ENCODE measurements at places on chromosomes 16 and 17.

DNA sequence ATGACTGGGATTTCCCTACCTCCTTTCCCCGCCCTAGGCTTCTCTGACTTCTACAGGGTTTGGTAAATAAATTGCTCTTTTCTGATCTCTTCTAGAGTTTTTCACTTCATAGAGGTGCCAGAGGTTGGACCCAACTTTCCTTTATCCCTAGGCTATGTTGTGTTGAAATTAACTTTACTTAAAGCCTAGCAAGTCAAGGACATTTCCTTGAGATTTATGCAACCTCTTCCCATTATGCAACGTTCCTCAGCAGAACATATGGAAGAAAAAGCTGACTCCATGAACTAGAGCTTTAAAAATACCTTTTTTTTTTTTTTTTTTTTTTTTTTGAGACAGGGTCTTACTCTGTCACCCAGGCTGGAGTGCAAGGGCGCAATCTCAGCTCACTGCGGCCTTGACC, 15.5 kb downstream of the MPO start:
- no peaks in the 10 kb centered on the region for H3K36me3 ChIP-seq
- peaks cover 62% of the 10 kb centered on the region for H3K27me3 ChIP-seq
- DNase-seq, result no peak
- H3K4me3 ChIP-seq, result no peak overlapping the region
- no peaks in the 10 kb centered on the region for H3K4me1 ChIP-seq

DNA sequence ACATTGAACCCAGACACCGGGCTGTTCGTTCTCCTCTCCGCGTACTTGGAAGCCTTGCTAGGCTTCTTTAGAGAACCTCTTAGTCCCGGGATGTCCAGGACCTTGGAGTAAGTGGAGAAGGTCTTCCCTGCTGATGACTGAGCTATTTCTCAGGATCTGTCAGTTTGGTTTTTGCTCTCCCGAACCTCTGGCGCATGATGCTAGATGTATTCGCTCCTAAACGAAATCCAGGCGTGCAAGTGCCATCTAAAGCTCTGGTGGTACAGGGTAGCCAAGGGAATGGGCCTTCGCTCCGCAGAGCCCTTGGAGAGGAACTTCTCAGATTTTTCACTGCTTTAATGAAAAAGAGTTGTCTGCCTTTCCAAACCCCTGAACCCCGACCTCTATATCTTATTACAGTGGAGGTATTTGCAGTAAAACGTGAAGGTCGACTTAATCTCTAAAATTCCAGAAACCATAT, 547 bp downstream of the VMP1 start:
- peak overlapping the region; percentile 83 for H3K4me3 ChIP-seq
- peak overlapping the region; percentile 94 for H3K27ac ChIP-seq
- H3K36me3 ChIP-seq, result no peaks in the 10 kb centered on the region
- no peaks in the 10 kb centered on the region for H3K27me3 ChIP-seq
- DNase-seq, result no peak

GRCh38 chr17:13704333-13704732, 102.6 kb upstream of the HS3ST3A1 start:
- DNase-seq, result no peak
- no peaks in the 10 kb centered on the region for H3K27me3 ChIP-seq
- H3K4me1 ChIP-seq, result no peaks in the 10 kb centered on the region
- no peaks in the 10 kb centered on the region for H3K36me3 ChIP-seq
- H3K4me3 ChIP-seq, result no peak overlapping the region

GRCh38 chr16:24645739-24646645, 83.5 kb upstream of the TNRC6A start:
- peak overlapping the region; percentile 43 for H3K27ac ChIP-seq
- DNase-seq, result no peak
- H3K36me3 ChIP-seq, result no peaks in the 10 kb centered on the region
- H3K27me3 ChIP-seq, result no peaks in the 10 kb centered on the region

GRCh38 chr17:78258323-78259191, 27.1 kb downstream of the TMEM235 start:
- no peaks in the 10 kb centered on the region for H3K27me3 ChIP-seq
- H3K36me3 ChIP-seq, result no peaks in the 10 kb centered on the region
- H3K27ac ChIP-seq, result peak overlapping the region; percentile 52

DNA sequence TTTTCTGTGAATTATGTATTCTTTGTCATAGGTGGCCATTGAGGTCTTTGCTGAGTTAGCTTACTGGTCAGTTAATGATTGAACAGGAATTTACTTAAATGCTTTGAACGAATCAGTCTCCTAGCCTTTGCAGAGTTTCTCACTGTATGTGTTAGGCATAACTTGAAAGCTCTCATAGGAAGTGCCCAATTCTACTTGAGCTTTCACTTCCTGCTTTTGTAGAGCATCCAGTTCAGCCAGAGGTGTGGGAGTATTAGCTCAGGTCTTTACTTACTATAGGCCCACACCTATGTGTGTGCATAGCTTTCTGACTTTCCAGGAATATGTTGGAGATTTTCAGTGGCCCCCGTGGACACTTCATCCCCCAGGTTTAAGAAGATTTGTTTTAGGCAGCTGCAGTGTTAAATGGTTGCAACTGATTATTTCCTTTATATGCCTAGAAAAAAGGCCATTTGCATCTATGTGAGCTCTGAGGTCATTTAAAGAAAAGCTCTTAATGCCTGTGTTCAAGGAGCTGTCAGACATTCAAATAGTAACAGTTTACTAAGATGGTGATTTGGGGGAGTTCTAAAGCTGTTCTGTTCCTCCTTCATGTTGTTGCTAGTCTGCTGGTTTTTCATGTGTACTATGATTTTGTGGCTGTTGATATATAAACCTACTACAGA, 62.3 kb downstream of the PHKB start:
- peaks cover 14% of the 10 kb centered on the region for H3K36me3 ChIP-seq
- no peak overlapping the region for H3K27ac ChIP-seq
- H3K27me3 ChIP-seq, result no peaks in the 10 kb centered on the region
- peak; percentile 11 for DNase-seq
- H3K4me3 ChIP-seq, result no peak overlapping the region

GRCh38 chr16:72137380-72138063, 34.4 kb downstream of the PMFBP1 start:
- DNase-seq, result no peak
- H3K36me3 ChIP-seq, result no peaks in the 10 kb centered on the region
- H3K4me3 ChIP-seq, result no peak overlapping the region
- H3K27me3 ChIP-seq, result no peaks in the 10 kb centered on the region

DNA sequence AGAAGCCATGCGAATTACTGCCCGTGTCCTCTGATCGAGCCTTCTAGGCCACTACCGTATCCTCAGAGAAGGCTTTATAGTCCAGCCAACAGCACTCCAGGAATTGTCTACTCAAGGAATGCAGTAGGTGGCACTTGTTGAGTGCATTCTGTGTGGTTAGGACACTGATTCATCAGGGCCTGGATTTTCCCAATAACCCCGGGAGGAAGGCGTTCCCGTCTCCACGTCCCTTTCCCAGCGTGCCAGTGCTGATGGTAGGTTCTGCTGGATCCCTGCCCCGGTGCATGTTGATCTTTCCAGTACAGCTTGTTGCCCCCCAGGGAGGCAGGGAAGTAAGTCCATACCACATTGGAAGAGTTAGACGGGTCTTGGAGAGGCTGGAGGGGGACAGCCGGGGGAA, 122.2 kb downstream of the RPTOR start:
- no peaks in the 10 kb centered on the region for H3K36me3 ChIP-seq
- DNase-seq, result no peak
- no peak overlapping the region for H3K27ac ChIP-seq

DNA sequence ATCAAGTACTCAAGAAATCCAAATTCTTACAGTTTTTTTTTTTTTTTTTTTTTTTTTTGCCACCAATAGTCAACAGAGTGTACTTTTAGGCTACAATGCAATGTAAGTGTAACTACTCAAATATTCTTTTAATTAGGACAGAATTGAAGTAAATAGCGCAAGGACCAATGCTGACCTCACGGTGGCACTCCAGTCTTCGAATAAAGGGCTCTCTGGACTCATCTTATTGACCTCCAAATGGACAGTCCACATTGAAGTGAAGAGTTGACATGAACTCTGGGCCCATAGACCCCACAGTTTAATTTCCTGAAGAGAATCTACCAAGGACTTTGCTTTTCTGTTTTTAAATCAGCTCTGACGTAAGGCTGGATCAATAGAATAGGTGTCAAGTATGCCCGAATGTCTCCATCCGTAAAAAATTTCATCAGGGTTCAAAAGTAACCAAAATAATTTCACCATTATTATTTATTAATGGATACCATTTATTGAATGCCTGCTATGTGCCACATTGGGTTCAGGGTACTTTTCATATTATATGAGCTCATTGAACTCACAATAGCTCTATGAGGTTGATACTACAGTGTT, 7.3 kb upstream of the DDX52 start:
- H3K4me3 ChIP-seq, result no peak overlapping the region
- peak; percentile 62 for DNase-seq
- H3K36me3 ChIP-seq, result no peaks in the 10 kb centered on the region
- H3K27me3 ChIP-seq, result peaks cover 18% of the 10 kb centered on the region

- H3K36me3 ChIP-seq, result peaks cover 21% of the 10 kb centered on the region
- peak; percentile 95 for DNase-seq
- H3K4me1 ChIP-seq, result peaks cover 78% of the 10 kb centered on the region
- H3K27me3 ChIP-seq, result no peaks in the 10 kb centered on the region
Measured at GRCh38 chr17:81514739-81515529, 2.3 kb upstream of the ACTG1 start.

DNA sequence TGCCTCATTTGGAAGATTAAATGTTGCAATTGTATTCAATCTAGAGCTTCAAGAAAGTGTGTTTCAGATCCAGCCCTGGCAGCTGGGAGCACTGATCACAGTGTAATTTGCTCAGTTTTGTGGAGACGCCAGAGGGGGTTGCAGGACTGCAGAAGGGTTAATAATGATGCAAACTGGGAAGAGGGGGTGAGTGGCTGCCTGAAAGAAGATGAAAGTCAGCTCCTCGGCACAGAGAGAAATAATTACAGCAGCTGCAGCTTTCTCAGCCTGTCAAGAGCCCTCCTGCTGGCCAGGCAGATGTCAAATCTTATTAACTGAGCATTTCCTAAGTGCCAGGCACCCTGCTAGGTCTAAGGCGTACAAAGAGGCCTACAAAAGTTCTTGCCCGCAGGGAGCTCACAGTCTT, 97.7 kb downstream of the ZNF18 start:
- no peak overlapping the region for H3K27ac ChIP-seq
- DNase-seq, result no peak

GRCh38 chr17:45992175-45992574, 6.9 kb upstream of the STH start:
- no peaks in the 10 kb centered on the region for H3K4me1 ChIP-seq
- no peaks in the 10 kb centered on the region for H3K36me3 ChIP-seq
- H3K4me3 ChIP-seq, result no peak overlapping the region
- no peak overlapping the region for H3K27ac ChIP-seq

- H3K27me3 ChIP-seq, result peaks cover 12% of the 10 kb centered on the region
- DNase-seq, result no peak
- H3K4me3 ChIP-seq, result no peak overlapping the region
- H3K27ac ChIP-seq, result no peak overlapping the region
Measured at GRCh38 chr16:3076577-3076976, 11.1 kb downstream of the IL32 start.

DNA sequence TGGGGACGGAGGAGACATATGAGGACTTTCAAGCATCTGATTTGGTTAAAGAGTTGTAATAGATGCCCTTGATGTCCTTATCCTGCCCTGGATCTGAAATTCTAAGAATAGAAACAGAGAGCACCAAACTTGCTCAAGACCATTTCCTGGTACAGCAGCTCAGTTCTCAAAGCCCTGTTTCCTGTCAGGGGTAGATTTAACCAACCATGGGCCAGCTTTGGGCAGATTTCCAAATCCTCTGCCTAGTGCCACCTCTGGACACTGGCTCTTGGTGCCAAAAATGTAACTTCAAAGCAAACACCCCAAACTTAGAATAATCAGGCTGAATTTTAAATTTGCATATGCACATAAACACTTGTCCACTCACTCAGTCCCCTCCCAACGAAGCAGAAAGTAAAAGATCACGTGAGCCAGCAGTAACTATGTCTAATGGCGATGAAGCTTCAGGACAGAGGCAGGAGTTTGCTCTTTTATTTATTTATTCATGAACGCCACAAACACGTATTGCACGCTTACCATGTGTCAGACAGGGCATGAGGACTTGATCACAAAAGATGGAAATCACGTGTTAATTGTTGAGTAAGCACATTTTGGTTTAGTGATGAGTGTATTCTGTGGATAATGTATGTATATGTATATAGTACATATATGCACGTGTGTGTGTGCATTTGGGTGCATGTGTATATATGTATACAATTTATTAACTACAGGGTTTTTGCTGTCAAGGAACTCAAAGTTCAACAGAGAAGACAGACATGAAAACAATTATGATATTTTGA, 23.1 kb upstream of the SDK2 start:
- peaks cover 11% of the 10 kb centered on the region for H3K4me1 ChIP-seq
- DNase-seq, result peak; percentile 33
- H3K27me3 ChIP-seq, result peaks cover 9% of the 10 kb centered on the region
- no peaks in the 10 kb centered on the region for H3K36me3 ChIP-seq
- H3K27ac ChIP-seq, result no peak overlapping the region

- no peak overlapping the region for H3K27ac ChIP-seq
- no peaks in the 10 kb centered on the region for H3K27me3 ChIP-seq
- H3K4me1 ChIP-seq, result no peaks in the 10 kb centered on the region
- no peak for DNase-seq
Measured at GRCh38 chr17:74485841-74486240, 19.4 kb downstream of the CD300A start.

- peak overlapping the region; percentile 54 for H3K4me3 ChIP-seq
- DNase-seq, result no peak
- H3K27ac ChIP-seq, result peak overlapping the region; percentile 81
- H3K36me3 ChIP-seq, result peaks cover 13% of the 10 kb centered on the region
Measured at GRCh38 chr16:75114946-75115825, 1.4 kb downstream of the LDHD start.

- no peaks in the 10 kb centered on the region for H3K27me3 ChIP-seq
- no peaks in the 10 kb centered on the region for H3K36me3 ChIP-seq
- H3K4me3 ChIP-seq, result no peak overlapping the region
Measured at GRCh38 chr16:52318302-52319009, 228.5 kb downstream of the TOX3 start.

- H3K27ac ChIP-seq, result no peak overlapping the region
- peaks cover 7% of the 10 kb centered on the region for H3K4me1 ChIP-seq
- peaks cover 69% of the 10 kb centered on the region for H3K36me3 ChIP-seq
- no peak for DNase-seq
- no peak overlapping the region for H3K4me3 ChIP-seq
Measured at GRCh38 chr16:8905168-8905762, 23.1 kb downstream of the LITAFD start.

- DNase-seq, result no peak
- H3K4me3 ChIP-seq, result no peak overlapping the region
- no peaks in the 10 kb centered on the region for H3K36me3 ChIP-seq
- H3K27me3 ChIP-seq, result no peaks in the 10 kb centered on the region
- no peak overlapping the region for H3K27ac ChIP-seq
Measured at GRCh38 chr17:2871205-2871604, 75.0 kb downstream of the RAP1GAP2 start.

- H3K4me1 ChIP-seq, result peaks cover 7% of the 10 kb centered on the region
- H3K36me3 ChIP-seq, result no peaks in the 10 kb centered on the region
- no peak overlapping the region for H3K27ac ChIP-seq
- H3K4me3 ChIP-seq, result no peak overlapping the region
- no peaks in the 10 kb centered on the region for H3K27me3 ChIP-seq
Measured at GRCh38 chr17:77230436-77230830, 89.7 kb downstream of the SEC14L1 start.

DNA sequence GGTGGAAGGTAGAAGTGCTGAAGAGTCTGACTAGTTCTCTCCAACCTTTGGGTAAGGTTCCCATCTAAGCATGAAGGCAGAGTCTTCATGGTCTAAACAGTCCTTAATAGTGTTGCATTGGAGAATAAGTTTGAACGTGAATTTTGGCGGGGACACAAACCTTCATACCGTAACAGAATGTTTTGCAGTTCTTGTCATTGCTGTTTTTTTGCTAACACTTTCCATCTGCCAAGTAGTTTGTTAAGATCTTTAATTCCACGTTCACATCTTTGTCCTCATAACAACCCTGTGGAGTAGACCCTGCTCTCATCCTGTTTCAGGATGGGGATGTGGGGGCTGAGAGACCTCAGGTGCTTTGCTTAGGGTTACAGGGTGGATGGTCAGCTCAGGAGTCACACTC, 936.9 kb upstream of the EEF2KMT start:
- H3K27me3 ChIP-seq, result no peaks in the 10 kb centered on the region
- H3K36me3 ChIP-seq, result no peaks in the 10 kb centered on the region
- H3K4me3 ChIP-seq, result no peak overlapping the region
